Stimulated activated CD8-positive, alpha-beta memory T cell treated with anti-CD3 and anti-CD28 coated beads, Interleukin-4, amount 100 ng/mL, for 4 hours (primary cell): ENCODE measurements at places on chromosomes 11 and 22.

GRCh38 chr22:25109878-25110595 lies 89.6 kb upstream of the CRYBB3 start:
- no peak for DNase-seq

- no peak for DNase-seq
Observed at GRCh38 chr11:35742707-35743454, 80.3 kb downstream of the TRIM44 start.

DNA sequence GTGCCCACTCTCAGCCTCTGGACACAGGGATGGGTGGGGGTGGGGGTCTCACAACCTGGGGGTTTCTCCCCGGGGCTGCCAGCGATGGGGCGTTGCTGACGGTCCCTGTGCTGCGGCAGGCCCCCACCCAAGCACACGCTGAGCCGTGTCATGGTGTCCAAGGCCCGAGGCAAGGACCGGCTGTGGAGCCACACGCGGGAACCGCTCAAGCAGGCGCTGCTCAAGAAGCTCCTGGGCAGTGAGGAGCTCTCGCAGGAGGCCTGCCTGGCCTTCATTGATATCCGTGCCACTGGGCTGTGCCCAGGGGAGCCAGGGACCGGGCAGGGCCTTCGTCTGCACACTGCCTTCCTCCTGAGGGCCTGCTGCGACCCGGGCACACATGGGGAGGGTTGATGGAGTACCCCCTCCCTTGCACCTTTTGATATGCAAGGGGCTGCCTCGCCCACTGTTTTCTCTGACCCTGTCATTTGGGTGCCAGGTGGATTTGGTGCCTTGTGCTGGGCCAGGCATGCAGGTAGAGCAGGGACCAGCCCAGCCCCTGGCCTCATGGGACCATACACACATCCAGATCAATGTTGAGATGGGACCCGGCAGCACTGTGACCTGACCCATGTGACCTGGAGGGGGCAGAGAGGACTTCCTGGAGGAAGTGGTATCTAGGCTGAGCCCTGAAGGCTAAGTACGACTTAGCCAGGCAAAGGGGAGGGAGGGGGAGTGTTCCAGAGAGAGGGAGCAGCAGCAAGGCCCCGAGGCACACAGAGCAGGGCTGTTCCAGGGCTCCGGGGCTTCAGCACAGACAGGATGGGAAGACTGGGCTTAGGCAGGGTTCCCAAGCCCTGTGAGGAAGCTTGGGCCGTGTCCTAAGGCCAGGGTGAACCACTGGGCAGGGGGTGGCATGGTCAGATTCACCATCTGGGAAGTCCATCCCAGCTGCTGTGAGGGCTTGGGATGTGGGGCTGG lies 75.2 kb downstream of the MYO7A start:
- no peak for DNase-seq

- no peak for DNase-seq
Observed at GRCh38 chr11:125995313-125995712, 49.5 kb downstream of the VSIG10L2 start.

GRCh38 chr11:73269459-73270015 lies 2.6 kb upstream of the P2RY6 start:
- DNase-seq = no peak

- no peak for DNase-seq
Observed at GRCh38 chr11:10414659-10415058, 40.4 kb upstream of the AMPD3 start.

GRCh38 chr22:29313126-29313575 lies 2.3 kb downstream of the RASL10A start:
- DNase-seq = no peak

DNA sequence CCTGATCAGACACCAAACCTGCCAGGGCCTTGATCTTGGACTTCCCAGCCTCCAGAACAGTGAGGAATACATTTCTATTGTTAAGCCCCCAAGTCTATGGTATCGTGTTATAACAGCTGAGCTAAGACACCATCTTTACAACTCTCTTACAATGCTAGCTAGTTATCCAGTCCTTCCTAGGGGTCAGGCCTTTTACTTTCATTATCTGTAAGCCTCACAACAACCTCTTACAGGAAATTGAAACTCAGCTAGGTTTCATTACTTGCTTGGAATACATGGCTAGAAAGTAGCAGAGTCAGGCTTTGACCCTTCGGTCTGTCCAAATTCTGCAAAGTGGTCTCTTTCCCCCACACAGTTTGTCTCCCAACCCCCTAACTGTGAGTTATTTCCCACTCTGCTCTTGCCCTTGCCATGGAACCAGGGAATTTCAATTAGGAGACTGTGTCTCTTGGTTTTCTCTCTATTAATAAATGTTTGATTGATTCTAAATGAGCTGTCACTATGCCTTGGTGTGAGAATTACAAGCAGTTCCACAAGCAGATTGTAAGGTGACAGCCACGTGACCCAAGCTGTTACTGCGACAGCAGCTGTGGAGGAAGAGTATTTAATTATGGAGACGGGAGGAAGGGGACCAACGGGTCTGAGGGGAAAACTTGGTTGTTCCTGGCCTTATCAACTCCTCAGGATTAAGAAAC lies 38.4 kb upstream of the CLMP start:
- DNase-seq = no peak

DNA sequence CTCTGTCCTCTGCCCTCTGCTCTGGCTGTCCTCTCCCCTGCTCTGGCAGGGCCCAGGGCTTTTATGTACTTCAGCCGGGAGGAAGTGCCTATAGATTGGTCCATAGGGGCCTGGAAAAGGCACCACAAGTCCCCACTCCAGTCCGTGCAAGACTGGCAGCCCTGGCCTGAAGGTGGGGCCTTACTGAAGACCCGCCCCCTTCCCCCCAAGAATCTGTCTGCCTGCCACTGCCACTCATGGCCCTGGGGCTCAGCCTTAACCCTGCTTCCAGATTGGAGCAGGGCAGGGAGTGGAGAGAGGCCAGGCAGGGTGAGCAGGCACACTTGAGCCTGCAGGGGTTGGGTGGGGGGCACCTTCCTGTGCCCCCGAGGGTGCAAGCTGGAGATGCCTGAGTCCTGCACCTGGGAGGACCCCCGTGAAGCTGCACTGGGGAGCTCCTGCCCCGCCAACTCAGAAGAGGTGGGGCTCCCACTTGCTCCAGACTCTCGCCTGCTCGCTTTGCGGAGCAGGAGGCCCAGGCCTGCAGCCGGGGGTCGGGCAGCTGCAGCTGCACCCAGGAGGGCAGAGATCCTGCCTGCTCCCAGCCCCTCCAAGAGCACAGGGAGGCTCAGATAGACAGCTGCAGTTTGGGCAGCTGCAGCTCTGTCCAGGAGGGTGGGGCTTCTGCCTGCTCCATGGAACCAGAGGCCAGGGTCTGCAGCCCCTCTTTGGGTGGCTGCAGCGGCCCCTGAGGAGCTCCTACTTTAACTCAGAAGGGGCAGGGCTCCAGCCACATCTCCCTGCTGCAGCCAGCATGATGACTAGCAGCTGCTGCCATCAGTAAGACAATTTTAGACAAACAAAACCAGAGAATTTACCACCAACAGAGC lies 51.0 kb upstream of the SC5D start:
- DNase-seq = no peak

DNA sequence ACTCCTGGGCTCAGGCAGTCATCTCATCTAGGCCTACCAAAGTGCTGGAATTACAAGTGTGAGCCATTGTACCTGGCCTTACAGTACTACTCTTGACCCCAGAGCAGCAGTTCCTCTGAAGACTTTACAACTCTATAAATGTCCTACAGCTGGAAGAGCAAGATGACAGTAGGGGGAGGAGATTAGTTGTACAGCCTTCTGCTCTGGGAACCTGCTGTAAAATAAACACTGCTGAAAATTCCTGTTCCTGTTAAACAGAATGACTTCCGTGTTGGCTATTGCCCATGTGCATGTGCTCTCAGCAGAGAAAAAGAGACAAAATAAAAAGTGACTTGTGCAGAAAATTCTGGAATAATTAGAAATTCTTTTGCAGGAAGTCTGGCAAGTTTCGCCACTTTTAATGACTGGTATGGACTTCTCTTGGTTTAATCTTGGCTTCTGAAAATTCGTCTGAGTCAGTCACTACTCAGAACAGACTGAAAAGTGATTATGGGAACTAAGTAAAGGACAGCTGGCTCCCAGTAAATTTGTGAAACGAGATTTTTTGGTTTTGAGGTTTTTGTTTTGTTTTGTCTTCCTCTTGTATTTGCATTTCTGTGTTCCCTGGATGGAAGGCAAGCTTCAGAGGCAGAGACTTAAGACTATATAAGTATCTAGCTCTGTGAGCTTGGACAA lies 955.7 kb downstream of the DLG2 start:
- no peak for DNase-seq

GRCh38 chr11:119479685-119480275 lies 56.8 kb upstream of the THY1 start:
- no peak for DNase-seq

DNA sequence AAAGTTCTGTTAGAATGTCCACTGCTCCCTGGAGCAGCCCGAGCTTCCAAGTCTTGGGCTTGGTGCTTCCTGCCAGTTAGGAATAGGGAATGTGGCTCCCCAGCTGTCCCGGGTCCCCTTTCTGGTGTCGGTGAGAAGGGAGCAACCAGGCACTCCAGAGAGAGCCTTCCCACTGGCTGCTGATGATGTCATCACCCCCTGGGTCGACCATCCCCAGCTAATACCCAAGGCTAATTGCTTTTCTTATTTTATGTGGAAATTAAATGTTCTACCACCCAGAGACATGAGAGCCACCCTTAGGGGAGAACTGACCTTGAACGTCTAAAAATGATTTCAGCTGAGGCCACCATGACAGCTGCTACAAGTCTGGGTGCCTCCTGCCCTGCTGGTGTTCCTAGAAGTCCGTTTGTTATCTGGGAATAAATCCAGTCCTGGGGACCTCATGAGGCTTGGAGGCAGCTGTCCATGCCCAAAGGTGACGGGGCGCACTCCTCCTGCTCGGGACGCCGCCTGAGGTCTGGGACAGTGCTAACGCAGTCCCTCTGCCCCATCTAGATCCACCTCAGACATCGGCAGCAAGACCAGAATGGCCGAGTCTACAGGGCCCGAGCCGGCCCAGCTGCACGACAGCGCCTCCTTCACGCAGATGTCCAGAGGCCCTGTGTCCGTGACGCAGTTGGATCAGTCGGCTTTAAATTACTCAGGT lies 42.3 kb downstream of the C11orf91 start:
- no peak for DNase-seq

GRCh38 chr22:48888466-48889208 lies 939.0 kb downstream of the BRD1 start:
- DNase-seq = no peak

DNA sequence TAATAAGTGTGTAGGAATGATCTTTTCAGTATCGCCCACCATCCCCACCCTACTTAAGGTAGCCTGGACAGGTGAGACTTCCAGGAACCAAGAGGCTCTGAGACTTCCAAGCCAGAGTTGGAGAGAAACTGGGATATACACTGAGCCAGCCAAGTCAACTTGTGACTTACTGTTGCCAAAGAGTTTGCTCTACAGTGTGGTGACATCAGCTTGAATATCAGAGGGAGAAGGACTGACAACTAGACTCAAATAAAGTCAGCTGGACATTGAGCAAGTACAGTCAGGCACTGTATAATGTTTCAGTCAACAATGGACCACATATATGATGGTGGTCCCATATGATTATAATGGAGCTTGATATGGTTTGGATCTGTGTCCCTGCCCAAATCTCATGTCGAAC lies 1.2 kb upstream of the MMP10 start:
- no peak for DNase-seq

DNA sequence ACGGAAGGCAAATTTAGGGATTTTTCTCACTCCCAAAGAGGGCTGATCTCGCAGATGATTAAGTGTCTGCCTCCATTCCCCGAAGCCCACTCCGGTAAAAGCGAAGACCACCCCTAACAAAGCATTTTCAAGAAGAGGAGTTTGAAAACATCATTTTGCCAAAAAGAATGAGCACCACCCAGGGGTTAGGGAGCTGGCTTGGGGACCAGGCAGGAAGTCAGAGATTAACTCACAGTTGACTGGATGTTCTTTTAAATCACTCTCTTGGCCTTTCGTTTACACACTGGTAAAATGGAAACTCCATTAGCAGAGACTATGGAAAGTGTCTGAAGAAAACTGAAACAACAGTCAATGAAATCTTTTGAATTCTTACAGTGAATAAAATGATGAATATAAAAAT lies 7.9 kb upstream of the TRIM44 start:
- no peak for DNase-seq

DNA sequence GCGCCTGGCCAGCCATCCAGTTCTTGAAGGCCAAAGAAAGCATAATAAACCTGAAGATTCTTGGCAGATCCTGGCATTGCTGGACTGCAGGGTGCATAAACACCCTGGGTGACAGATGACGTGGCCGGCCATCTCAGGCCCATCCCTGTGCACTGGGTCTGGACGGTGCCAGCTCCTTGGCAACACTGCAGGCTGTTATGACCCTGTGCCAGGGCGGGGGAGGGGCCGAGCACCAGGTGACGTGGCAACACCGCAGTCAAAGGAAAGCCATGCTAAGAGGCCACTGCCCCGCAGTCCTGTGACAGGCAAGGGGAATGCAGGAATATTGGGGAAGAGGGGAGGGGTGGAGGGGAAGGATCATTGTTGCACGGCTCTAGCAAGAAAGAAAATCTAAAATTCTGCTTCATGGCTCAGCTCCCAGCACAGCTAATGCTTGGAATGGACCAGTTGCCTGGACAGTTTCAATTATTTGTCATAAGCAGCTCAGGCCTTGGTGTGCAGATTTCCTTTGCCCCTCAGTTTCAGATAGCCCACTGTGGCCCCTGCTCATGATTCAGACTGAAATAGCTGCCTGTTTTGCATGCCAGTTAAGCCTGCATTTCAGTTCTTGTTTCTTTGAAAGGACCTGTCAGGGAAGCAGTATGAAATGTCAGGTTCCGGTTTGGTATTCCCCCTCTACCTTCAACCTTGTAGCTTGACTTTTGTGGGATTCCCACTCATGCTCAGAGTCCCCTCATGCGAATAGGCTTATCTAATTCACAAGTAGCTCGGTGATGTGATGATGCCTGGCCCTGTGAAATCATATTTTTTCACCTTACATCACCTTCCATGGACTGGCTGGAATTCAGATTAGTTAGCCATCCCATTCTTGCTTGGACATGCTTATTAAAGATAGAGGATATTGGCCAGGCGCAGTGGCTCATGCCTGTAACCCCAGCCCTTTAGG lies 29.7 kb upstream of the DDX6 start:
- DNase-seq = no peak

DNA sequence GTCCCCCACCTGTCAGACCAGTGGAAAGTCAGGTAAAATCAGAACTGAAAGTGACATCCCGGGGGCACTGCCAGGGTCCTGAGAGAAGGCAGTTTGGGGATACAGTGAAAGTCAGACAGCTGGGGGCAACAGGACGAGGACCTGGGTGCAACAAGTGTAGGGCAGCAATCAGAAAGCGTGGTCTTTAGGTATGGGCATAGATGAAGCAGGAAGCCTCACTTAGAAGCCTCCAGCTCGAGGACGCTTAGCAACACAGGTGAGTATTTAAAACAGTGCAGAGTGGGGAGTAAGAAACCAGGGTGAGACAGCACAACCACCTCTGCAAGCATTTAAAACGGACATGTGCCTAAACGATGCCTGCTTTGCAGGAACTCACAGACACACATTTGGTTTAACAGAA lies 64.6 kb upstream of the POU2AF1 start:
- no peak for DNase-seq

GRCh38 chr11:18324381-18324780 lies 2.0 kb downstream of the GTF2H1 start:
- no peak for DNase-seq

- no peak for DNase-seq
Observed at GRCh38 chr22:24271386-24271854, 789 bp downstream of the SPECC1L start.
